ENCODE measurements at places on chromosomes 6 and 20.

- no peak for DNase-seq
Measured at GRCh38 chr6:169725125-169726048, 1.1 kb upstream of the PHF10 start.

DNA sequence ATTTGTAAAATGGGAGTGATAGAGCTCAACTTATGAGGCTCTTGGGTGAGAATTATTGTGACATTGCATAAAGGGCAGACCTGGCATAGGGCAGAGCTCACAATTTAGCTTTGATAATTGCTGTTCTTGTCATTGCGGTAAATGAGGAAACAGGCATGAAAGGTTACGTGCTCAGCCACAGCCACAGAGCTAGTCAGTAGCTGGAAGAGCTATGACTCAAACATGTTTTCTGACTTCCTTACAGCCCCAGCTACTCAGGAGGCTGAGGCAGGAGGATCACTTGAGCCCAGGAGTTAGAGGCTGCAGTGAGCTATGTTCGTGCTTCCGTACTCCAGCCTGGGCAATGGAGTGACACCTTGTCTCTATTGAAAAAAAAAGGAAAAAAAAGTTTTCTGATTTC is 3.5 kb upstream of the GHRH start:
- no peak for DNase-seq

GRCh38 chr20:51541189-51542032 is 1.1 kb downstream of the NFATC2 start:
- DNase-seq, result no peak

DNA sequence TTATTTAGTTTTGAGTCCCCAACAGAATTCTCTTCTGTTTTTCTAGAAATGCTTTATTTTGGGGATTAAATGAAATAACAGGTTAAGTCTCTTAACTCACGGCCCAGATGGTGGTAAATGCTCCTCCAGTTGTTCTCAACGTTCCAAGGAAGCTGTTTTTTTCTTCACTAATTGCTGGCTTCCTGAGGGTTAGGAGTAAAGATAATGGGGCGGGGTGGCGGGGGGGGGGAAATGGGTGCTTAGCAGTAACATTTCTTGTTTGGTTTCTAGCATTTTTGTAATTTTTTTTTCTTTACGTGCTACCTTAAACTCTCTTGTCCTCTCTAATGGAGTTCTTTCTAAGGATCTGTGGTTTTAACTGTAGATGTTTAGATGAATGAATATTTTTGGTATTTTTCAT is 2.2 kb downstream of the SRSF3 start:
- DNase-seq, result no peak

DNA sequence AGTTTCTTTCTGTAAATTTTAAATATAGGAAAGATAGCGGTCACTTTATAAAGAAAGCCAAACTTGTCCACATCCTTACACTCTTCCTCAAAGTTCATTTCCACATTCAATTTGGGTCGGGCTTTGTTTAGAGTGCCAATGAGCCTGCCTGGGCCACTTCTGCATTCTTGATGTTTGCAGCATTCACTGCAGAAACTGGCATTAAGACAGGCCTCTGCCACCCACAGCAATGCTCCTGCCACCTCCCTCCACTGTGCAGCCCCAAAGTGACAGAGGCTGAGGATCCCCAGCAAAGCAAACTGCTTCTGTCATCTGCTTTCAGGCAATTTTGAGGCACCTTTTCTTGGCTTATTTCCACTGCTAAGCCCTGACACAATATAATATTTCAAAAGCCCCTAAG is 61.2 kb downstream of the TNFAIP3 start:
- no peak for DNase-seq

DNA sequence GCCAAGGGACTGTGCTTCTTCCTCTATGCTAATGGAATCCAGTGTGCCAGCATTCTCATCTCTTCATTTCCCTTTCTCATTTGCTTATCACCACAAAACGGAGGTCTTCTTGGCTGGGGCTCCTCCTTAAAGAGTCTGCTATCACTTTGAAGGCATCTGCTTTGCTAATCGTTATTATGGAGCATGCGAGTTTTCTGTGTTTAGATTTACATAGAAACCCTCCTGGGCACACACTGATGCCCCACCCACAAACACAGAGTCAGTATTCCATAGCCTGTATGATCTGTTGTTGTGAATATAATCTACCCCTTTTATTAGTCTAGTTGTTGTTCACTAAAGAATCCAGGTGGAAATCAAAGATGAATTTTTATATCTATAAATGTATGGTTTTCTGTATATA is 83.4 kb upstream of the XRN2 start:
- no peak for DNase-seq

DNA sequence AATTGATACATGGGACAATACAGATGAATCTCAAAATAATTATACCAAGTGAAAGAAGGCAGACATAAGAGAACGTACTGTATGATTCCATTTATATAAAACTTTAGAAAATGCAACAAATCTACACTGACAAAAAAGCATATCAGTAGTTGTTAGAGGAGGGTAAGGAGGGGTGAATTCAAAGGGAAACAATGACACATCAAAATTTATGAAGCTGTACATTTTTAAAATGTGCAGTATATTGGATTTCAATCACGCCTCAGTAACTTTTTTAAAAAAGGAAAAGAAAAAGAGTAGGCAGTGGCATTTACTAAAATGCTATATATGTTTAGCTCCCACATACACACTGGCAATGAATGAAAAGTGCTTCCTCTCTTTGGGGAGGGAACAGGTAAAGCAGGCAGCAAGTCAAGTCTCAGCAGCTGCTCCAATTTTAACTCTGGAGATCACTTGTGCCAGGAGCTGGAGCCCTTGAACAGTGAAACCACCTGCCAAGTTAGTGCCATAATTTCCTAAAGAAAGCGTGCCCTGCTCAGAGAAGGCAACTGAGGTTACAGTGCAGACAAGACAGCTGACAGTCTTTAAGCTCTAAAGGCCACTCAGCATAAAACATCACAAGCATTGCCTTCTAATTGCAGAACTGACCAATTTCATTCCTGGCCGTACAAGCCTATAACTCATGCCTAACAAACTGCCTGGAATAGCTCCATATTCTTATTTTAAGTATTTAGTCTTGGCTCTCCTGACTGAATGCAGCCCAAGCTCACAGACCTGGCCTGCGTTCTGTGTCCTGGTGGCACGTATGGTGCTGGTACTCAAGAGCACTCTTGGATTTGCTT is 10.9 kb downstream of the FKBP1A start:
- no peak for DNase-seq

DNA sequence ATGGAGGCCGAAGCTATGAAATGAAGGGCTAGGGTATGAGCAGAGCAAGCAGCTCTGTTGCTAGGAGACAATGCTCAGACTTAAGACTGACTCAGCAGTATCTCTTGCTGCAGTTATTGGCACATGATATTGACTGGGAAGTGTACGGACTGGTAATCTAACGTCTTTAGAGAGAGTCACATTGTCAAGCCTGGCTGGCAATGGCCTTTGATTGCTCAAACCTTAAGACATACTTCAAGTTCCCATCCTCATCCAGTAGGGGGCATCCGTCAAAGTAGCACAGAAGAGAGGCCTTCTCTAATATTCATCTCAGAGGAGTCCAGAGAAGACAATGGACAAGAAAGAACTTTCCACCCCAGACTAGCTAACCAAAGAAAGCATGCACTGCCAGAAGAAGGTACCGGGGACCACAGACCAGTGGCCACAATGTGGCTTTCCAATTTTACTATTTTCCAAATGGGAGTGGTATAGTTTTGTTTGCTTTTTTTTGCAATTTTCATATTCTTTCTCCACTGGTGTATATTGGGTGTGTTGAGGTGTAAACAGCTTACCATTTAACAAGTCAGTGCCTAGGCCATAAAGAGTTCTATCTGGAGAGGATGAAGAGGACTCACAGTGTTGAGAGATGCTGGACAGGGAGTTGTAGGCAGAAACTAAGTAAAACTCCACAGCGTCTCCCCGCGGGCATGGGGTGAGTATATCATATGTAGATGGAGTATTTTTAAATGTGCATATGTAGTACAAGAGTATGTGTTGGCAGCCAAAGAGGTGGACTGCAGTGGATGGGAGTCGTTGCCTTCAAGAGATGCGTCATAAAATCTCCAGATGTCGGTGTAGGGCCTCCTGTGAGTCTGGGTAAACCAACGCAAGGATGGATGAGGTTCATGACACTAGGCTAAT is 36.7 kb downstream of the LRFN2 start:
- no peak for DNase-seq

DNA sequence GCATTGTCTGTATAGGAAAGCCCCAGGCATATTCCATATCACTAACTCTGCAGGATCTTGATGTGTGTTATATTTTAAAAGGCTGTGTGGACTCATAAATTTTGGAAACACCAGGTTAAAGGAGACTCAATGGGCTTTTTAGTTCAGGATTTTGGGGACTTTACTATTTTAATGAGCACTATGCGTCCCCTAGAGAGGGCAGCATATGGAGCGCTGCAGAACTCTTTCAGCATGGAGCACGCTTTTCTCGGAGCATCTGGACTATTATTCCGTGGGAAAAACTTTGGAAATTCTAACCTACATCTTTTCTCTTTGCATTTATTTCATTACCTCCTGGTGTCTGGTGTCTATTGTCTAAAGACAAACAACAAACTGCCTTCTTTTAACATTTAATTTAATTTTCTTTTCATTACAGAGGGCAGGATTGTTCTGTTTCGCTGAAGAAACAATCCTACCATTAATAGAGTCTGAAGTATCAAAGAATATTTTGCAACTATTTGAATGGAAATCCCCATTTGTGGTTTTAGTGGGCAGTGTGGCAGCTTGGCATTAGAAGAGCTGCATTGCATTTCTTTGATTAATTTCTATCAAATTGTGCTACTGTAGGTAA is 399.9 kb upstream of the HSF2 start:
- DNase-seq, result no peak

DNA sequence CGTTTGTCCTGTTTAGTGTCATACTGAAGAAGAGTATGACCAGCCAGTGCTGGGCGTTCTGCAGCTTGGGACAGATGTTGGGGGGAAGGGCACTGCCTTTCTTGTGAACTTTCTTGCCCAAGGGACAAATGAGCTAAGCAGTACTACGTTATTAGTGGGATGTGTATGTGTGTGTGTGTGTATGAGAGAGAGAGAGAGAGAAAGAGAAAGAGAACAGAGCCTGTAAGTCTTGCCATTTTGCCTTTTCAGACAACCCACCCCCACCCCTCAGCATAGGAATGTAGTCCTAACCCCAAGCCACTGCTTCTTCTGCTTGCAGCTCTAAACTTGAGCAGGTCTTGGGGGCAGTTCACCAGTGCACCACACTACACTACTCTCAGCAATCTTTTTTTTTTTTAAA is 45.5 kb downstream of the E2F3 start:
- no peak for DNase-seq

DNA sequence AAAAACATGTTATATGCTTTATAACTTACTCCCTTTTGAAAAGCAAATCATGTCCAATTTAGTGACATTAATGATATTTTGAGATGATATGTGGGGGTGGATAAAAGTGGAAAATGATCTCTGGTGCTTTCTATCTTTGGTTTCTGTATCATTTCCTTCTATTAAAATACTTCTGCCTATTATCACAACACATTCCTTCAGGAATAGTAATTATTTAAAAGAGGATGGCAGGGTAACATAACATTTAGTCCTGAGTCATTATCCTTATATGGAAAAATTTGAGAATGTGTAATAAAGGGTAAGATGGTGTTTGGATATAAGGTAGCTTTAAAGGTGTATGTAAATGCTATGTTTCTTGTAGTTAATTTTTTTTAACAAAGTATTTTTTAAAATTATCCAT is 657.7 kb downstream of the PHF3 start:
- no peak for DNase-seq

GRCh38 chr6:40413239-40413638 is 173.9 kb downstream of the LRFN2 start:
- no peak for DNase-seq

GRCh38 chr20:63708301-63709148 is 686 bp downstream of the ZGPAT start:
- DNase-seq, result no peak

- DNase-seq, result no peak
Measured at GRCh38 chr20:33518071-33518470, 28.2 kb downstream of the CBFA2T2 start.

GRCh38 chr6:134005800-134006199 is 46.6 kb downstream of the SLC2A12 start:
- DNase-seq, result no peak

DNA sequence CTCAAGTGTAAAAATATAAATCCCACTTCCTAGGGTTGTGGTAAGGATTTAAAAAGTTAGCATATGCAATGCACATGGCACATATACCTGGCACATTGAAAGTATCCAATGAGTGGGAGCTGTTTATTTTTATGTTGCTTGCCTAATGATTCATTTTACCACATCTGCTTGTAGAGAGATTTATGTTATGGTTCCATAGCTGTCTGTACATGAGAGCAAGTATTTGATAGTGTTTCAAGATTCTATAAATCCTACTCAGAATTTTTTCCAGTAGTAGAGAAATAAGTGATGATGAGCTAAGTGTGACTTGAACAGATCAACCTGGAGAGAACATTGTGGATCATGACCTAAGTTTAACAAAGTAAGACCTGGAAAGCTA is 125.3 kb upstream of the SPTLC3 start:
- no peak for DNase-seq

DNA sequence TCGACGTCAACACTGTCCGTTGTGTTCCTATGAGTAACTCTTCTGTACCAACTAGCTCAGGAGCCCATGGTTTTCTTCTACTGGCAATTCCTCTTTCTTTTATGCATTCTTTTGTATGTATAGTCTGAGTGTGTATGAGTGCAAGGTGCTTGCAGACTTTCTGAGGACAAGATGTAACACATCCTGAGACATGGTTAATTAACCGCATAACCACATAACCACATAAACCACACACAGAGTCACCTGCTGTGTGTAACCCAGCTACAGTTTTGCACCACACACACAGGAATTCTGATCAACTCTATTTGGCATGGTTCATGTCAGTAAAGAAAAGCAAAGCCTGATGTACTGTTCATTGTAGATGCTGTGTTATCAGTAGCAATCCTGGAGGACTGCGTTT is 98.6 kb downstream of the DACT2 start:
- DNase-seq, result no peak

- DNase-seq, result no peak
Measured at GRCh38 chr20:9185511-9185910, 116.6 kb downstream of the PLCB4 start.

DNA sequence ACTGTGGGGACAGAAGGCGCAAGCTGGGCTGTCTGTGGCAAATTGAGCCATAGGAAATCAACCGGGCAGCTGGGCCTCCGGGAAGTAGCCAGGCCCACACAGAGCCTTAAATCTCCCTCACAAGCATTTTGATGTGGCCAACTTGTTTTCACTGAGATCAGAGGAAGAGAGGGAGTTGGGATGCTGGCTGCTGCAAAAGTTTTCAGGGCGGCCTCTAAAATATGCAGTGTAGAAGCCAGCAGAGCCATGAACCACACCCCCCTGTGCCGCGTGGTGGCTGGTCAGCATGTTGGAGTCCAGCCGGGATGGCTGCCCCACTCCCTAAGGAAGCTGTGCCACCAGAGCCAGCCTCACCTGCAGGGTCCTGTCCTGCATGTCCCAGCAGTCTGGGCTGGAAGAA is 167.4 kb downstream of the CDC5L start:
- DNase-seq, result no peak

- DNase-seq, result no peak
Measured at GRCh38 chr6:152948150-152948768, 34.6 kb downstream of the FBXO5 start.

Measured in NCI-H1417 treated with DMSO at 0.1 percent for 48 hours (cell line).